ENCODE measurements at places on chromosomes 7 and 10. TPM values are rescaled to one million over a fixed set of nuclear protein-coding genes. Genes with fewer than 3 reads are reported as not detected.

The CRPPA gene
- total RNA-seq: 1.5 TPM

The SP8 gene
- total RNA-seq: not detected

The DLG5 gene
- total RNA-seq: 40.8 TPM

The SLC18A3 gene
- total RNA-seq: not detected

The CALN1 gene
- not detected for total RNA-seq

The PARG gene
- total RNA-seq: 37.8 TPM

The PIK3AP1 gene
- total RNA-seq: 0.17 TPM

The LIPF gene
- not detected for total RNA-seq

The TBATA gene
- total RNA-seq: not detected
